ENCODE measurements at places on chromosomes 6 and 20. TPM values are rescaled to one million over a fixed set of nuclear protein-coding genes. Genes with fewer than 3 reads are reported as not detected.
A peak's percentile ranks its signal among the peaks of the same experiment; 100 is the strongest.

SLC32A1 gene
- not detected for total RNA-seq

DNA sequence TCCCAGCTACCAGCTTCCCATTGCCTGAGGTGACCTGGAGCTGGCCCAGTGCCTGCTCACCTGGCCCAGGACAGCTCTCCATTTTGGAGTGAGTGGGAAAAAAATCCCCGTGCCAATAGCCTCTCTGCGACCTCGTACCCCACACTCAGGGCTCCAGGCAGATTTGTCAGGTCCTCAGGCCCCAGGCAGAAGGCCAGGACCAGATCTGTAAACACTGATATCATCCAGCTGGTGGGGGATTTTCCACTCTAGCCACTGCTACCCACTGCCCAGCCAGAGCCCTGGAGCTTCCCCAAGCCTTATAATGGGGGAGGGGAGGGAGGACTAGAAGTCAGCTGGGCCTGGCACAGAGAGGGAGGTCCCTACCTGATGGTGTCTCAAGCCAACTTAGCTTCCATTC lies 1.3 kb upstream of the PGC start:
- no peak overlapping the region for H3K27ac ChIP-seq
- no peaks in the 10 kb centered on the region for H3K27me3 ChIP-seq
- H3K4me3 ChIP-seq: no peak overlapping the region
- no peaks in the 10 kb centered on the region for H3K4me1 ChIP-seq
- no peaks in the 10 kb centered on the region for H3K36me3 ChIP-seq

DNA sequence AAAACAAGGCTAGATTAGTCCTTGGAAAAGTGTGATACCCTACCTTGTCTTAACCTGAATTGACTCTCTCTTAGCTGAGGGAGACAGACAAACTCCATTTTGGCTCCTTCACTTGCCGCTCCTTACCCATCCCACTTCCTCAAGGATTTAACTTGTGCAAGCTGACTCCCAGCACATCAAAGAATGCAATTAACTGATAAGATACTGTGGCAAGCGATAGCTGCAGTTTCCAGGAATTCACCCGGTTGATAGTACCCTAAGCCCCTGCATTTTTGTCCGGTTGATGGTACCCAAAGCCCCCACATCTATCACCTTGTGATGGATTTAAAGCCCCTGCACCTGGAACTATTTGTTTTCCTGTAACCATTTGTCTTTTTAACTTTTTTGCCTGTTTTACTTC lies 1.9 kb upstream of the SERINC3 start:
- H3K36me3 ChIP-seq: no peaks in the 10 kb centered on the region
- H3K27me3 ChIP-seq: no peaks in the 10 kb centered on the region
- no peak for DNase-seq
- H3K4me3 ChIP-seq: no peak overlapping the region

DNA sequence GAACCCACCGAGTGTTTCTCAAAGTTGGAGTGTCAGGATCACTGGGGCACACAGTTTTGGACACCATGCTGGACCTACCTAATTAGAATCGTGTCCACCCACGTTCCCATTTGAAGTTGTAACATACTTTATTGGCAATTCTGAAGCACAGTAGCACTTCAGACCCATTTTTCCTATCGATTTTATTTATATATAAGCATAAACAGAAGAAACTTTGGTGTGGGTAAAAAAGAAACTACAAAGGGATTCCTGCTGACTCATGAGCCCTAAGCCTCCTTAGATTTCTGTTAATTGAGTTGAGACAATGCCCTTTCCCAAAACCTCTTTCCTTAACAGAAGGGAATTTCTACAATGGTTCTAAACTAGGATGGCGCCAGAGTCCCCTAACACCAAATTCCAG lies 398.0 kb downstream of the CDKAL1 start:
- H3K36me3 ChIP-seq: no peaks in the 10 kb centered on the region
- 0 out of 2 replicates have a peak, but pooled peaks cover 3% of the 10 kb centered on the region for H3K4me1 ChIP-seq
- H3K4me3 ChIP-seq: no peak overlapping the region
- H3K27ac ChIP-seq: no peak overlapping the region
- no peak for DNase-seq

TMEM239 gene
- not detected for total RNA-seq

- no peak overlapping the region for H3K4me3 ChIP-seq
- H3K4me1 ChIP-seq: no peaks in the 10 kb centered on the region
- no peak for DNase-seq
- no peaks in the 10 kb centered on the region for H3K36me3 ChIP-seq
- no peak overlapping the region for H3K27ac ChIP-seq
- H3K27me3 ChIP-seq: no peaks in the 10 kb centered on the region
Observed at GRCh38 chr6:1787894-1788293, 178.2 kb downstream of the FOXC1 start.

GRCh38 chr20:43977252-43977651 lies 62.6 kb downstream of the TOX2 start:
- peak overlapping the region; percentile 46 for H3K4me3 ChIP-seq
- peaks cover 100% of the 10 kb centered on the region for H3K4me1 ChIP-seq
- DNase-seq: peak; percentile 86
- peaks cover 70% of the 10 kb centered on the region for H3K36me3 ChIP-seq

GRCh38 chr6:121330516-121330915 lies 3.8 kb downstream of the TBC1D32 start:
- DNase-seq: no peak
- peaks cover 42% of the 10 kb centered on the region for H3K4me1 ChIP-seq
- H3K27ac ChIP-seq: no peak overlapping the region
- H3K4me3 ChIP-seq: 0 out of 2 replicates have a peak overlapping the region, but pooled peaks have one; percentile 17
- H3K27me3 ChIP-seq: no peaks in the 10 kb centered on the region

GRCh38 chr6:99802396-99803031 lies 191.5 kb downstream of the MCHR2 start:
- H3K4me3 ChIP-seq: no peak overlapping the region
- H3K36me3 ChIP-seq: no peaks in the 10 kb centered on the region
- H3K27ac ChIP-seq: no peak overlapping the region
- H3K4me1 ChIP-seq: no peaks in the 10 kb centered on the region

All from Karpas-422 (cell line).